ENCODE measurements at places on chromosomes 5 and 9.
A peak's percentile ranks its signal among the peaks of the same experiment; 100 is the strongest.

GRCh38 chr9:108103046-108103693, 613.6 kb upstream of the KLF4 start:
- DNase-seq = no peak

- no peak for DNase-seq
Observed at GRCh38 chr5:400282-401145, 42.5 kb upstream of the EXOC3 start.

GRCh38 chr9:128145951-128146351, 3.3 kb upstream of the LCN2 start:
- DNase-seq = no peak

- no peak for DNase-seq
Observed at GRCh38 chr5:76299592-76299991, 103.5 kb upstream of the IQGAP2 start.

- DNase-seq = no peak
Observed at GRCh38 chr9:137458194-137459151, 661 bp downstream of the NSMF start.

DNA sequence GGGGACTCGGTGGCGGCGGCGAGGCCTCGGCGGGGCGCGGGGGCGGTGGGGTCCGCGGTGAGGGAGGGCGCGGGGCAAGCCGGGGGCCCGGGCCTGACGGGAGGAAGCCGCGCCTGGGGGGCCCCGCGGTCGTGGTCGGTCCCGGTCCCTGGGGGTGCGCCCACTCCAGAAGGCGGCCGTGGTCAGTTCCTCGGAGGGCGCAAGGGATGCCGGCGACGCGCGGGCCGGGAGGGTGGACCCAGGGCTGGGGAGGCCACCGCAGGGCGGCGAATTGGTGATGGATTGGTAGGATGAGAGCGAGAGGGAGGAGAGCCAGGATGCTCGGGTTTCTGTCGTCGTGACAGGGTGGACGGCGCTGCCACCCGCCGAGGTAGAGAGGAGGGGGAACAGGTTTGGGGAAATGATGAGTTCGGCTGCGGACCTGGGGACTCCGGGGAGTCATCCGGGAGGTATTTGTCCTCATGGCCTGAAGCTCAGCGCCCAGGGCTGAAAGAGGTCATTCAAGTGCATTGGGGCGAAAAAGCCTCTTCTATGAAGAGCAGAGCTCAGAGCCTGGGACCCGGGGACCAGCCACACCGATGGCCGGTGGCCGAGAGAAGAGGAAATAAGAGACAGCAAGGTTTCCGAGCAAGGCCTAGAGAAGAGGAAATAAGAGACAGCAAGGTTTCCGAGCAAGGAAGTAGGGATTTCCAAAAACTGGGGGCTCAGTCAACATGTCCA, 557 bp downstream of the GNG10 start:
- DNase-seq = peak; percentile 37

DNA sequence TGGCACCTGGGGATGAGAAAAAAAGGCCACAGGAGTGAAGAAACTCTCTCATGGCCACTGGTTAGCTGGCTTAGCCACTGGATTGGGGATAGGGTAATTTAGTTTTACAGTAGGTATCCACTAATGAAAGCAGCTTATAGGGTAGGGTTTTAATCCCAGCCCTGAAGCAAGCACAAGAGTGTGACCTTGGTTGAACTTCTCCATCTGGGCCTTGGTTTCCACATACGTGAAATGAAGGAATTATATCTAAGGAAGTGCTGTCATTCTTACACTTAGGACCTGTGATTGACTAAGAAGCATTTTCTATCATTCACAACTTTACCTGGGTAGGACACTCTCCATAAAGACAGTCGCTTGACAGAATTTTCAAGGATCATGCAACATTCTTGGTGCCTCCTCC, 49.6 kb downstream of the FAT2 start:
- DNase-seq = no peak

DNA sequence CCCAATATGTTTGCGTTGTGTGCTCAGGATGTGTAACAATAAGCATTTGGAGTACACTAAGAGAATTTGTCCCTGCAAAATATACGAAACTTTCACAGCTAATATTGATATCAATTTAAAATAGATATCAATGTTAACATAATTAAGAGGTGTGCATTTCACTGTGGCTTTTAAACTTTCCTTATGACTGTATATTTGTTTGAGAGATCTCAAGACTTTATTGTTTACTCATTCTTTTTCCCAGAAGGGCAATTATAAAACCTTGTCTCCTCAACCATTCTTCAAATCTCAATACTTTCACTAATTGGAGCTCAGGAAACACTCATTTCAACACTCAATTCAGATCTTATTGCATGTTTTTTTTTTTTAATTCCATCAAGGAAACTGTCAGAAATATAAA, 241.1 kb downstream of the PDE4D start:
- DNase-seq = no peak

DNA sequence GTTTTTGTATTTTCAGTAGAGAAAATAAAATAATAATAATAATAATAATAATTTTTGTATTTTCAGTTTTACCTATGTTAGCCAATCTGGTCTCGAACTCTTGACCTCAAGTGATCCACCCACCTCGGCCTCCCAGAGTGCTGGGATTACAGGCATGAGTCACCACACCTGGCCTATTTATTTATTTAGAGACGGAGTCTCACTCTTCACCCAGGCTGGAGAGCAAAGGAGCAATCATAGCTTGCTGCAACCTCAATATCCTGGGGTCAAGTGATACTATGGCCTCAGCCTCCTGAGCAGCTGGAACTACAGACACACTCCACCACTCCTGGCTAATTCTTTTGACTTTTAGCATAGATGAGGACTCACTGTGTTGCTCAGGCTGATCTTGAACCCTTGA, 167.5 kb downstream of the TLE1 start:
- no peak for DNase-seq

DNA sequence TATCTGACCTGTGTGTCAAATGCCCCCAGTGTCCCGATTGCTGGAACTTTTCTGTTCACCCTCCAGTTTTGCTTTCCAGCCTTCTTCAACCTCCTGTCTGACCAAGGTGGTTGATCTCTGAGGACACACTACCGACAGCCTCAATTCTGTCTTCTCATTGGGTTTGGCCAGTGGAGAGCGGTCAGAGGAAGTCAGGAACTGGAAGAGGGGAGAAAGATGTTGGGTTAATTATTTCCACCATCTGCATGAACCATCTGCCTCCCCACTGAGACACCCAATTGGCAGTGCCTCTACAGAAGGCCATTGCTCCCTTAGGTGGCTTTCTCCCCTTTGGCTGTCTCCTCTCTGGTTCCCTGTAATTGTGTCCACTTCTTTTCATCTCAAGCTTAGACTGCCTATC, 154.3 kb upstream of the RAI14 start:
- no peak for DNase-seq

DNA sequence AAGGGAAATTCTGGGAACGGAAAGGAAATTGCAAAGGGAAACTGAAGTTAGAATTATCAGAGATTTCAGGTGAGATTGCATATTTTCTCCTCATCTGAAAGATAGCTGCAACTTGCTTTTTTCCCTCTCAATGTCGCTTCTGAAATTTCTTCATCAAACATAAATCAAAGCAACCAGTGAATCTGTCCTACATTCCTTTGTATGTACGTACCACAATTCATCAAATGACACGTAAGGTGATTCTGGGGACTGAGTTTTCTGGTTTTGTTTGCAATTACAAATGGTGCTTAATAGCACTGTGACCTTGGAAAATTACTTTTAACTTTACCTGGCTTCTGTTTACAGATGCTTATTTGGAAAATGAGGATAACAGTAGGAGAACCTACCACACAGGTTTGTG, 21.9 kb upstream of the CNOT6 start:
- no peak for DNase-seq

DNA sequence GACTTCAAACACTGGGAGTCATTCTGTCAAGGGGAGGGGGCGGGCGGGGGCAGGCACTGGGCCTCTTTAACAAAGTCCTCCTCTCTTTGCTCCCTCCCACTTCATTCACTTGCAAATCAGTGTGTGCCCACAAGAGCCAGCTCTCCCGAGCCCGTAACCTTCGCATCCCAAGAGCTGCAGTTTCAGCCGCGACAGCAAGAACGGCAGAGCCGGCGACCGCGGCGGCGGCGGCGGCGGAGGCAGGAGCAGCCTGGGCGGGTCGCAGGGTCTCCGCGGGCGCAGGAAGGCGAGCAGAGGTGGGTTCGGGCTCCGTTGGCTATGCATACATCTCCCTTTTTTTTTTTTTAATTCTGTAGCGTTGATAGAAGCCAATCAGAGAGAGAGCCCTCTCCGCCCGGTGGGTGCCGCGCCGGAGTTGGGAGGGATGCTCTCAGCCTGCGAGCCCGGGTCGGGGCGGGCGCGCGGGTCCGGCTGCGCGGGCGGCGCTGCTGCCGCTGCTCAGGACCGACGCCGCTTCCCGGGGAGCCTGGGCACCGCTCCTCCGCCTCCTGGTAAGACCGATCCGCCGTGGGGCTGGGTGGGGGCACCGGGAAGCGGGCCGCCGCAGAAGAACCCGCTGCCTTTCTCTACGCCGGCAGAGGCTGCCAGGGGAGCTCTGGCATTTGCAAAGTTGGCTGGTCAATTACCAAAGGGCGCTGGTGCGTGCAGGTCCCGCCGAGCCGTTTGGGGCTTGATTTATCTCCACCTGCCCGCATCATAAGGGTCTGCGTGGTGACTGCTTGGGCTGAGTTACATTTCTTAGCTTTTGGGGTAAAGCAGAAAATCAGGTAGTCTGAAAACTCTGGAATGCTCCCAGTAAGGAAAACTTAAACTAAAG, at the start of gene CDH6:
Gene CDH6 (plus strand): TSS at position 96 of the 877 bp plus-strand sequence. CDS start 73,788 bp downstream, outside the sequence.
- DNase-seq = no peak

DNA sequence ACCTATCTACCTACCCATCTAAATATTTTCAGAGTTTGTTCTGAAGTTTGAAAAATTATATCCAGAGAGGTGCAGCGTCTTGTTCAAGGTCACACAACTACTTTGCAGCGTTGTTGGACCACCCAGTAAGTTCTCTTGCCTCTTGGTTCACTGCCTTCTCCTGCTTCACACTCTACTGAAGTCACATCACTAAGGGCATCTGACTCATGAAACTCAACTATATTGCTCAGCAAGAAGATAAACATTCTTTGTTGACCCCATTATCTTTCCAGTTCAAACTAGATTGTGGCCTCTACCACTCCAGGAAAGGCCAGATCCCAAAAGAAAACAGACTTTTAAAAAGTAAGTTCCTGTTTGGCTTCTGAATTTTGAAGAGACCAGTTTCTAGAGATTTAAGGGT, 326.9 kb downstream of the SLIT3 start:
- no peak for DNase-seq

- DNase-seq = no peak
Observed at GRCh38 chr5:156340893-156341292, 13.9 kb downstream of the SGCD start.

DNA sequence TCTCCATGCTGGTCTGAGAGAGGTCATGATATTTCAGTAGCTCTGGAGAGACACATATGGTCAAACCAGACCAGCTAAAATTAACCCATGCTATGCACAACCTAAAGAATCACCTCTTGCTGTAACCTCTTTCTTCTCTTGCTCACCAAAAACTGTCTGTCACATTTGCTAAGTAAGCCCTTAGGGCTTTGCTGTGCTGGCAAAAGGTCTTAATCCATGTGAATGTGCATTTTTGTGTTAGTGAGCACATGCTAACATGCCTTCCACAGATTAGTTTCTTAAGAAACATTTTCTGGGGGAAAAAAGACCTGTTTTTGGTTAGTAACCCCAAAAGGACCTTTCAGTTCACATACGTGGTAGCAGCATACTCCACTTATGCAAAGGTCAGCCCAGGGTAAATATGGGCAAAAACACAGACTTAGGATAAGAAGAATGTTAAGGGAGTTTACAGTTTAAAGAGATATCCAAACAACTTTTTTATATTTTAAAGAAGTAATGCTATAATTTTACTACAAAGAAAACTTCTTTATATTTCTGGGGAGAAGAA, 124.2 kb upstream of the CCDC152 start:
- no peak for DNase-seq

DNA sequence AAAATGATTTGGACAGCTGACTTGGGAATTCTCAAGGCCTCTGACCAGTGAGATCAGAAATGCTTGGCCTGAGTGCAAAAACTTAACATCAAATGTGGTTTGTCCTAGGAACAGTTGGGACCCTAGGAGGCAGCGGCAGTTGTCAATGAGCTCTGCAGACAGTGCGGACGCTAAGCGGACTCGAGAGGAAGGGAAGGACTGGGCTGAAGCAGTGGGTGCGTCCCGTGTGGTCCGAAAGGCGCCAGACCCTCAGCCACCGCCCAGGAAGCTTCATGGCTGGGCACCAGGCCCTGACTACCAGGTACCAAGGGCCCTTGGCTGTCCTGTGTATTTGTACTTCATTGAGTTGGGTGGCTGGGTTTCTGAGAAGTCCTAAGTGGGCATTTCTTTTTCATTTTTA, 43.7 kb upstream of the POMT1 start:
- no peak for DNase-seq

DNA sequence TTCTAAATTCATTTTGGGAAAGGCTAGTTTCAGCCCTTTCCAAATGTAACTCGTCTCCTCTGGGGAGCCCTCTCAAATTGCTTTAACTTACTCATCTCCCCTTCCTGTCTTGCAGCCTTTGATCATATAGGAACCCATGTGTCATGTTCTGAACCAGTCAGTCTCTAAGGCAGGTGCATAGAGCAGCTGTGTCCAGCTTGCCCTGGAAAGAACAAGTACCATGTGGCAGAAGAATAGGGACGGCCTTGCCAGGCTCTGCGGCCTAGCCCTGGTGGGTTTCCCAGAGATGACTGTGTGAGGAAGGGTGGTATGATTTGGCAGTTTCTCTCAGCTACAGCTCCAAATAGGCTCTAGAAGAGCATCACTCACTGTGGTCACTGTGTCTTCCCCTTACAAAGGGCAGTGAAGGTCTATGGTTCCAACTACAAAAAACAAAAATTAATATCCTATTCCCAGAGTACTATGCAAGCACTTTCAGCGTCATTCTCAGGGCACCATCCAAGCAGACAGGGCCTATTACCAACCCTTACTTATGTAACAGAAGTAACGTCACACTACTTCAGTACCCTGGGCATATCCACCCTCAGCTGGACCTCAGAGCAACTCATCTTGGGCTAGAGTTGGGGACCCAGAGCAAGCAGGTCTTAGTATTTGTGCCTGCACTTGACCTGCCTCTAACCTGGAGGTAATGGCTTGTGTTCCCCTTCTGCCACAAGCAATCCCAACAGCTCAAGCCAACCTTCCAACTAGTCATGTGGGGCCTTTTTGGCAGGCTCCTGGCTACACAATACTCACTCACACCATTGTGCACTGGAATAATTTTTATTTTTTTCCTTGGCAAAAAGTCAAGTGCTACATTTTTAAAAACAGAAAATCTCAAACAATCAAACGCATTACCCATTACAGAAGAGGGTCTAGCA, 37.2 kb upstream of the UBAP2 start:
- DNase-seq = no peak

- peak; percentile 21 for DNase-seq
Observed at GRCh38 chr9:124941679-124942561, 1.0 kb upstream of the GOLGA1 start.

GRCh38 chr9:134676361-134676760, 34.8 kb downstream of the COL5A1 start:
- DNase-seq = no peak

- no peak for DNase-seq
Observed at GRCh38 chr9:101029315-101030085, 973 bp downstream of the PLPPR1 start.

GRCh38 chr5:41763081-41763480, 107.1 kb downstream of the OXCT1 start:
- no peak for DNase-seq
